ENCODE measurements at places on chromosomes 2 and 18.

GRCh38 chr2:241724259-241724974 lies 10.0 kb upstream of the D2HGDH start:
- DNase-seq, result no peak

DNA sequence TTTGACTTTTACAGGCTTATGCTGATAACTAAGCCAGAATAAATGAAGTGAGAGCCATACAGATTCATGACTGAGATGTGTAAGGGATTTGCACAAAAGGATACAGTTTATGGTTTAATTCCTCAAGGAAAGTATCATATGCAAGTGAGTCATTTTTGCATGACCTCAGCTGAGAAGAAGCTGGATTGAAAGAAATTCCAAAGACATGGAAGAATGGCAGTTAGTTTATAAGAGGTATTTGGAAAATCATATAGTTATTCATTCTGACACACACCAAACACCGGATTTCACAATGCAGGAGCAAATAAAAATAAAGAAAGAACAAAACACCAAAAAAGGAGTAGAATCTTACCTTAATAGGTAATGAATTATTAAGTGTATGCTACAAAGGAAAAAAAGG lies 83.2 kb upstream of the RND3 start:
- no peak for DNase-seq

DNA sequence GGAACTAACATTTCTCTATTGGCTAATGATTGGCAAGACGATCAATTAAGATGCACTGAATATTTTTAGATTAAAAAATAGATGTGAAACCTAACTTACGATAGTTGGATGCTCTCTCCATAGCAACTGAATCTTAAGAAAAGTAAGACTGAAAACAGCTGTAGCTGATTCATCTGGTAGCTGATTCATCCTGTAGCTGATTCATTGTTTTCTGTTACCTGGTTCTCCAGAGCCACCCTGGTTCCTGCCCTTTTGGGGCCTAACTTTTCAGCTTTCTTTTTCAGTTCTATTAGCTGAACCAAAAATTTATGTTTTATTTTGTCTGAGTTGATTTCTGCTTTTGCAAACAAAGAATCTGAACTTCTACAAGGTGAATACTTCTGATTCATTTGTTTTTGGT lies 22.7 kb upstream of the SPR start:
- no peak for DNase-seq

DNA sequence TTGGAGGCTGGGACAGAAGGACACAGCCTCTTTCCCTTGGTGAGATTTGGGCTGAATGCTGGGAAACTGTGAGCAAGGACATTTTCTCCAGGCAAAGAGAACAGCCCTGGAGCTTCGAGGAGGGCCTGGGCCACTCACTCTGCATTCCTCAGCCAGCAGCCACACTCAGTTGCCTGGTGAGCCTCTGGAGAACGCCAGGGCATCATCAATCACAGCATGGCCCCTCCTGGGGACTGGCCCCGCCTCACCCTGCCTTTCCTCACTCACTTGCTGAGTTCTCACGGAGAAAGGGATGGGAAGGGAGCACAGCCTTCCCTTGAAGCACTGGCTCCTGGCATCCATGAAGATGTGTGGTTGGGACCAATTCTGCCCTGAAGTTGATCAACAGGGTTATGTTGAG lies 55.0 kb downstream of the APOB start:
- no peak for DNase-seq

DNA sequence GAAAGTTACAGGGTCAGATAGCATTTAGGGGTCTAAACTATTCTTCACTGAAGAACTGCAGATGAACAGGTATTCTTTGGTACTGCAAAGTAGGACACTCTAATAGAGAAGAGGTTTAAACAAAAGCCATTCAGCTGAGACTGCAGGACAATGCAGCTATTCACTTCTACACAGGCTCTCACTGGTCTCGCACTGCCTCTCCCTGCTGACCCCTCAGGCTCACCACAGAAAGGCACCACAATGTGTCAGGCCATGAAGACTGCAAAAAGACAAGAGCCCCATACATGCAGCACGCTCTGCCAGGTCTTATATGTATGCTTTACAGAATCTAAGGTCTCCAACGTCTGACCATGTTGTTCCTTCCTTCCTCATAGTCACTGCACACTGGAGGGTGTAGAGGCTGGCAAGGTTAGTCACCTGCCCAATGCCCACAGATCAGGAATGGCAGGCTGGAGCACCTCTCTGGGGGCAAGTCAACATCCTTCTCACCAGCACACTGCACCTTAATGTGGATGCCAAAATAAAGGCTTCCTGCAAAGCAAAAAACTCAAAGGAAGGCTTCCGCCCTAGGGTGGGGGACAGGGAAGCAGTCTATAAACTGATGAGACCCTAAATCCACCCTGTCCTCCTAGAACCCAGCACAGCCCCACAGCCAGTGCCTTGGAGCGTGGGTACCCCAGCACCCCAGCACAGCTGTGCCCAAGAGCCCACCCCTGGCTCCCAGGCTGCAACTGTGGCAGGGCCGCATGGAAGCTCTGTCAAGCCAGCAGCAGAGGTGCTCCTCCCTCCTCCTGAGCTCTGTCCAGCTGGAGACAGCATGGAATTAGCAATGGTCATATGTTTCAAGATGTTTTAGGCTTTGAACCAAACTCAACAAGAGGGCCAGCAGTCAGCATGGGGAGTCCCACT lies 10.7 kb upstream of the RNU4ATAC start:
- DNase-seq, result no peak

DNA sequence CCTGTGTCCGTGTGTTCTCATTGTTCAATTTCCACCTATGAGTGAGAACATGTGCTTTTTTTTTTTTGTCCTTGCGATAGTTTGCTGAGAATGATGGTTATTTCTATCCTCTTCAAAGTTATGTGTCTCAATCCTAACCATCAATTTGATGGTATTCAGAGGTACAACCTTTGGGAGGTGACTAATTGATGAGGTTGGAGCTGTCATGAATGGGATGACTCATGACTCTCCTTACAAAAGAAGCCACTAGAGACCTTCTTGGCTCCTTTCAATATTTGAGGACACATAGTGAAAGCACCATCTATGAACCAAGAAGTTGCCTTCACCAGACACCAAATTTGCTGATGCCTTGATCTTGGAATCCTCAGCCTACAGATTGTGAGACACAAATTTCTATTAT lies 677.1 kb upstream of the DDX18 start:
- DNase-seq, result no peak

GRCh38 chr2:232538671-232539070 lies 821 bp upstream of the CHRNG start:
- no peak for DNase-seq

DNA sequence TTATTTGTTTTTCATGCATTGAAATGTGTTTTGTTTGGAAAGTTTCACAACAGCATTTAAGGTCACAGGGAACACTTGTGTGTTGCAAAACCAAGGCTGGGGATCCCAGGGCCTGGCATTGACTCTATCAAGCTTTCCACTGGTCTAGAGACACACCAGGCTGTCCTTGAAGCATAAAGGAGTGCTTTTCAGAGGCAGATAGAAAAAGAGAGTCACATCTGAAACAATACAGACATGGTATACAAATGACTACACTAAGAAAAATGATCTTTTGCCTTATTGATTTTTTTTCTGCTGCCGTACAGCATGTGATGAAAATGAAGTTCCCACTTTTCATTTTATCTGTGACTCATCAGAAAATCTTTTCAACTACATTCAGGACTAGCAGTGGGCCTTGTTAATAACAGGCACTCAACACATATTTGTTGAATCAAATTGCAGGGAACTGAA lies 61.9 kb upstream of the ZCCHC2 start:
- DNase-seq, result no peak

- DNase-seq, result no peak
Measured at GRCh38 chr2:231820786-231821303, 34.6 kb downstream of the COPS7B start.

DNA sequence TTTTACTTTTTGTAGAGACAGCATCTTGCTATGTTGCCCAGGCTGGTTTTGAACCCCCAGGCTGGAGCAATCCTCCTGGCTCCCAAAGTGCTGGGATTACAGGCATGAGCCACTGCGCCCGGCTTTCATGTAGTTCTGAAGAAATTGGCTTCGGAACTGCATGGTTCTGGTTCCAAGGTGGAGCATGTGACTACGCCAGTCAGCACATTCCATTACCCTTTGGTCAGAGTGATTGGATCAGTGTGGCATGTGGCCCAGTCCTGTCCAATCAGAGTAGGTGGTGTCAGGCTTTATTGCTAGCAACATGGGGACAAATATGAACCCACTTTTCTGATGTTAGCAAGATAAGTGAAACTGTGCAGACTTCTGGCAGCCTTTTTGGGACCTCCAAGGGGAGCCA lies 16.3 kb upstream of the ATOH8 start:
- no peak for DNase-seq

DNA sequence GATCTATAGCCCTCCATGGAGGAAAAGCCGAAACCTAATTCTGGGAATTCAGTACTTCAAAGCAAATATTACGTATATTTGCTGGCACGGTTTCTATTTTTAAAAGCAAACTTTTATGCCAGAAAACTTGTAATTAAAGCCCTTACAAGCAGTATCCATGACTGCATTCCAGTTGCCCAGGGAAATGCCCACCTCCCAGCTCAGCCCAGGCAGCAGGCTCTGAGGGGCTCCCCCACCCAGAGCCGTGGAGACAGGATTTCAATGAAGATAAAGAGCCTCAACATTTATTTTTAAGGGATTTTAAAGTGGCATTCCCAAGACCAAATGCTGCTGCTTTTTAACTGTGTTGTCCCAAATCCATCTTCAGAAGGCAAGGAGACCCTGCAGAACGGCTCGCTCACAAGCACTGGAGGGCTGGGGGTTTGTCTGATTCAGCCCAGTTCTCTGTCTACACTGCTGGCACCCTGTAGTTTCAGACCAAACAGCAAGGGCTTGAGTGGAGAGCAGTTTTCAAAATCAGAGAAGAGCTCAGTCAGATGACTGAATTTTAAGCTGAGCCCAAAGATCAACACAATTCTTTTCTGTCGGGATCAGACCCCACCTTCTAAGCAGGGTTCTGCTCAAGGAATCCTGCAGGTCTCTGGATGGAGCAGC lies 105.1 kb downstream of the KCNF1 start:
- no peak for DNase-seq

- DNase-seq, result no peak
Measured at GRCh38 chr2:33529771-33530481, 53.5 kb downstream of the RASGRP3 start.

DNA sequence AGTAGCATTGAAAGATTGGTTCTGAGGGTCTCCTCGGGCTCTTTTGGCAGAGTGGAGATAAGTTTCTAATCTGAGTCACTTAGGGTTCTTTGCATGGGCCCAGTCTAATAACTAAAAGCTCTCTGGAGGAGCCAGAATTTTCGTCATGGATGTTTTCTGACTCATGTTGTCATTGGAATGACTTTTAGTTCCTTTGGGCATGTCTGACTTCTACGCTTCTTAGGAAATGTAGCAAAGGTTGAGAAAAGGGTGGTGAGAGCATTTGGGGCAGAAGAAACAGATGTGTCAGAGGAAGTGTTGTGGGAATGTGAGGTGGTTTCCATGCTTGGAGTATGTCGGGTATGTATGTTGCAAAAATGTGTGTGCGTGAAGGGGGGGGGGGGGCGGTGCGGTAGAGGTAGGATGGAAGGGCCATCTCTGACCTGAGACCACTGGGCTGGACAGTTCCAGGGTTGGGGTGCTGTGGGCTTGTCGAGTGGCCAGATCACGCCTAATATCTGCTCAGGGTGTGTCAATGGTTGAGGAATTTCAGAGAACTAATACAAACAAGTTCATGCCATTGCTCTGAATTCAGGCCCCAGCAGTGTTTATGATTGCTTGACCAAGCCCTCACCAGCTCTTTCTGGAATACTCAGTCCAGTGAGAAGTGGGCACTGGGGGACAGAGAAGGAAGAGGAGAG lies 26.9 kb downstream of the KLHL29 start:
- DNase-seq, result no peak

GRCh38 chr2:204827701-204828590 lies 282.7 kb downstream of the PARD3B start:
- DNase-seq, result no peak

Measured in SHP77 treated with DMSO at 0.1 percent for 48 hours (cell line).